CD4-positive, alpha-beta T cell (primary cell): ENCODE measurements at places on chromosomes 7 and 10. TPM values are rescaled to one million over a fixed set of nuclear protein-coding genes. Genes with fewer than 3 reads are reported as not detected.
A peak's percentile ranks its signal among the peaks of the same experiment; 100 is the strongest.

Gene COL17A1
- not detected for total RNA-seq

Gene GRK5
- 19.2 TPM for total RNA-seq

DNA sequence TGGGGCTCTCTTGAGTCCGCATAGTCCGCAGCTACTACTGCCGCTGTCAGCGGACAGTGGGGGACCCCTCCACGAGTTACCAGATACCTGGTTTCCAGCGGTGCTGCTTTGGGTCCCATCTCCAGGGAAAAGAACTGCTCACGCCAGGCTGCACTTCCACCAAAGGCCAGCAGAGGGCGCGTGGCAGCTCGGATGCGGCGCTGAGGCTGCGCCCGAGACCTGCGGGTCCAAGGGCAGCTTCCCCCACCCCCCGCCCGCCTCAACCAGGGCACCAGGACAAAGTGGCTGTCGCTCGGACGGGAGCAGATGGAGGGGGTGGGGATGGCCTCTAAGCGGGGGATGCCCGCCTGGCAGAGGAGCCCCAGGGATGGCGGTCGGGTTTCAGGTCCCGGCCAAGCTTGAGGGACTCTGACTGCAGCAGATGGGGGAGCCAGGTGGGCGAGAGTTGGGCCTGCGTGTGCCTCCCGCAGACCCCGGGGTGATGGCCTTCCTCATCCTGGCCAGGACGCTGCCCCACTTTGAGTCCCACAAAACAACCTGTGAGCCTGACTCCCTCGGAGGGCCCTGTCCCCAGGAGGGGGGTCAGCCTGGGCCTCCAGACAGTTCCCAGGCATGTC, 23.8 kb upstream of the ZNF735 start:
- H3K4me3 ChIP-seq, result no peak overlapping the region
- DNase-seq, result no peak
- H3K36me3 ChIP-seq, result no peaks in the 10 kb centered on the region

Gene TSPAN12
- total RNA-seq, result not detected

Gene GRID2IP
- total RNA-seq, result 0.39 TPM

Gene NRCAM
- total RNA-seq, result 3.4 TPM

Gene ORC5
- total RNA-seq, result 7.7 TPM

GRCh38 chr7:66920256-66920655, 769 bp upstream of the TMEM248 start:
- H3K4me3 ChIP-seq, result peak overlapping the region; percentile 95
- H3K4me1 ChIP-seq, result peaks cover 39% of the 10 kb centered on the region
- no peak for DNase-seq
- H3K36me3 ChIP-seq, result peaks cover 4% of the 10 kb centered on the region
- no peaks in the 10 kb centered on the region for H3K27me3 ChIP-seq
- no peak overlapping the region for H3K27ac ChIP-seq

DNA sequence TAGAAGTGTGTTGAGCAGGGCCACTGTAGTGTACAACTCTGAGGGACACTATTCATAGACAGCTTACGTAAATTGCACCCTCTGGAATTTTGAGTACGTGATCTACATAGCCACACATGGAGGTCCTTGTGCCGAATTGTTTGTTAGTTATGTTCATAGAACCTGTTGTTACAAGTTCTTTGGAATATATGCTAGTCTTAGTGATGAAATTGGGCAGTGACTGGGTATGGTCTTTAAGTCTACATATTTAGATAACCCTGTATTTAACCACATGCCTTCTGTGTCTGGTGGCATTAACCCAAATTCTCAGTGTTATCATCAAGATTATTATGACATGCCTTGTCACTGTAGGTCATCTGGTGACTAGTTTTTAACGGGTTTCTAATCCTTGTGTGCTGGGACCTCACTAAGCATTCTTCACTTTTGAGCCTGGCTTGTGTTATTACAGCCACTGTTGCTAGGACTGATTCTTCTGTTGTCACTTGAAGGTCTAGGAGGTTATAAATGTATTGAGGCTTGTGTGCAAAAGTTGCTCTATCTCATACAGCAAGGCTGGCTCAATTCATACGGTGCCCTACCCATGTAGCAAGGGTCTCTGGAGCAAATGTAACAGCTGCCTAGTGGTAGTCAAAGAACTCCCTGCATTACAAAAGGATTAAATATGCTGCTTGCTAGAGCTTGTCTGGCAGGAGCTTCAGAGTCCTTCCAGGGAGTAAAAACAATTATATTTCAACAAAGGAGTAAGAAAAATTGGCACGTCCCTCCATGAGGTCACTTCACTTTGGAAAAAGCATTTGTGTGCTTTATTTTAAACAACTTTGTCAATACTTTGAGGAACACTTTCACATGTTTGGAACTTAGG, 65.4 kb downstream of the CDK14 start:
- no peaks in the 10 kb centered on the region for H3K27me3 ChIP-seq
- no peak for DNase-seq
- no peak overlapping the region for H3K4me3 ChIP-seq
- H3K4me1 ChIP-seq, result no peaks in the 10 kb centered on the region

DNA sequence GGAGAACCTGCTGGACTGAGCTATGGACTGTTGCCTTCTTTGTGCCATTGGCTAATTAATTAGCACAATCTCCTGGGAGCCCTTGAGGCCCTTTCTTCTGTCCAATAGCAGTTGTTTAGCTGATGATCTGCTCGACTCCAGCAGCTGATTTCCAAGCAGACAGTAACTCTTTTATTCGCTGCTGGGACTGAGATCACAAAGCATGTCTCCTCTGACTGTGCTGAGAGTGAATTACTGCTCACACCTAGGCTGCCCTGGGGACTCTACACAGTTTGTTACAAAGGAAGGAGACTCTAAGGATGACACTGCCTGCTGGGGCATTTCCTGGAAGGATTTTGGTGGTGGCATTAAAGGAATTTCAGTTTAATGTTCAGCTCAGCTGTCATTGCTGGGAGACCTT, 31.4 kb downstream of the CASP7 start:
- no peak overlapping the region for H3K4me3 ChIP-seq
- H3K36me3 ChIP-seq, result peaks cover 25% of the 10 kb centered on the region
- peaks cover 17% of the 10 kb centered on the region for H3K4me1 ChIP-seq
- H3K27me3 ChIP-seq, result no peaks in the 10 kb centered on the region
- DNase-seq, result no peak
